Urinary bladder (tissue), 4 donors: ENCODE measurements at places on chromosomes 4 and X.

DNA sequence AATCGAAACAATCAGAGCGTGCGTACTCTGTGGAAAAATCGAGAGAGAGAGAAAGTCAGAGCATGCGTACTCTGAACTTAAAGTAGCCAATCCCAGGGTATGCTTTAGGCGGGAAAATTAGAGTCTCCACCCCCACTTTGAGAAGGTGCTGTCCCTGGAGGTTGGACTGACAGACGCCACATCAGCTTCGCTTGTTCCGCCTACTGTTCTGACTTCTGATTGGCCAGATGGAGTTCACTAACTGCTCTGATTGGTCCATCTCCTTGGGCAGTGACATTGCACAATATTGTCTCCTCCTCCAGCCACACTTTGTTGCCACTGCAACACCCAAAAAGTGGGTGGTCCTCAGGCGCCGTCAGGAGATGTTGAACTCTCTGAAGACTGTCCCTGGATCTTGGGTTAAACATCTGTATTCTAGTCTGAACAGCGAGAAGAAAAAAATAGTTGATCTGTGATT lies at the start of gene SSX5:
Gene SSX5 (minus strand): TSS at position 51 of the 457 bp plus-strand sequence. CDS start 1,437 bp downstream, outside the sequence.
- DNase-seq, result no peak

GRCh38 chrX:13009844-13010243 lies 34.6 kb downstream of the FAM9C start:
- DNase-seq, result no peak

DNA sequence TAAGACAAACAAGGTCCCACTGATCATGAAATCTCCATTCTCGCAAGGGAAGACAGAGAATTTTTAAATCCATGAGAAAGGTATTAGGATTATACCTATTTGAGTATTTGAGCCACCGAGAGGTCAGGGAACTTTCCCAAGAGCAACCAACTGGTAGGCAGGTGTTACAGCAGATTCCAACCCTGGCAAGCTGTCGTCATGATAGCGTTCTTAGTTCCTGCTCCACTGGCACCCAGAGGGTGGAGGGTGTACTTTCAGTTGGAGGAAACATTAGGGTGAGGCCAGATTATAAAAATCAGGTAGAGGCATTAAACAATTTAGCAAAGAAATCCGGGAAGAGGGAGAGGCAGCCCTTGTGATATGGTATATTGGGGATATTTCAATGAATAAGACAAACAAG lies 23.3 kb downstream of the COQ2 start:
- no peak for DNase-seq

- peak; percentile 49 for DNase-seq
These were observed 99.5 kb downstream of the COX18 start for GRCh38 chr4:72969976-72970375.

- DNase-seq, result no peak
These were observed 304.5 kb downstream of the CBLL2 start for GRCh38 chrX:22577181-22577580.

GRCh38 chrX:136679531-136679930 lies 31.6 kb downstream of the CD40LG start:
- no peak for DNase-seq

DNA sequence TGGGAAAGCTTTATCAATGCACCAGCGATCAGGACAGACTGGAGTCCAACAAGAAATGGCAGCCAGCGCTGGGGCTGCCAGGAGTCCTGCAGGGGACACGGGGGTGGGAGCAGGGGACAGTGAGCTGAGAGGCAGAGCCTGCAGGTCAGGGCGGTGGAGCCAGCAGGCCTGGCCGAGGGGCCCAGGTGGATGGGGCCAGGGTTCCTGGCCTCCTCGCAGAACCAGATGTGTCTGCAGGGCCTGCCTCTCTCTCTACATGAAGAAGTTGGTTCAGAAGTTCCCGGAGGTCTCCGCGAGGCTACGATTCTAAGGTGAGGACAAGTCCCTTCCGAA lies 63.6 kb downstream of the CPZ start:
- DNase-seq, result no peak

- no peak for DNase-seq
These were observed at the start of gene POU4F2 for GRCh38 chr4:146638786-146639505. TSS of gene POU4F2 (plus strand) at chr4:146638893. CDS start at chr4:146639141, 248 bp downstream.

DNA sequence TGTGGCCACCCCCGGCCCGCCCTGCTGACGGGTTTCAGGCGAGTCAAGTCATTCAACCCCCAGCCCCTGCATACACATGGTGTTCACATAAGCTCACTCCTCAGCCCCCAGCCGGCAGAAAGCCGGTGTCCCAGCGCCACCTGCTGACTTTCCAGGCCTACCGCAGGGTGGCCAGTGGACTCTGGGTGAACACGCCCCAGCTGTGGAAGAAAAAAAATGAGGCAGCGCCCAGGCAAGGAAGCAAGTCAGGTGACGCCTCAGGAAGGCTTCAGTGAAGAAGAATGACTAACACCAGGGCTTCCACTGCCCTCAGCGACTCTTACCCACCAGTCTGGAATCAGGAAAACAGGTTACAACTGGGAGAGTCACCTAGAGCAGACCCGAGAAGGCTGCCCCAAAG lies 15.8 kb downstream of the BCAP31 start:
- no peak for DNase-seq

DNA sequence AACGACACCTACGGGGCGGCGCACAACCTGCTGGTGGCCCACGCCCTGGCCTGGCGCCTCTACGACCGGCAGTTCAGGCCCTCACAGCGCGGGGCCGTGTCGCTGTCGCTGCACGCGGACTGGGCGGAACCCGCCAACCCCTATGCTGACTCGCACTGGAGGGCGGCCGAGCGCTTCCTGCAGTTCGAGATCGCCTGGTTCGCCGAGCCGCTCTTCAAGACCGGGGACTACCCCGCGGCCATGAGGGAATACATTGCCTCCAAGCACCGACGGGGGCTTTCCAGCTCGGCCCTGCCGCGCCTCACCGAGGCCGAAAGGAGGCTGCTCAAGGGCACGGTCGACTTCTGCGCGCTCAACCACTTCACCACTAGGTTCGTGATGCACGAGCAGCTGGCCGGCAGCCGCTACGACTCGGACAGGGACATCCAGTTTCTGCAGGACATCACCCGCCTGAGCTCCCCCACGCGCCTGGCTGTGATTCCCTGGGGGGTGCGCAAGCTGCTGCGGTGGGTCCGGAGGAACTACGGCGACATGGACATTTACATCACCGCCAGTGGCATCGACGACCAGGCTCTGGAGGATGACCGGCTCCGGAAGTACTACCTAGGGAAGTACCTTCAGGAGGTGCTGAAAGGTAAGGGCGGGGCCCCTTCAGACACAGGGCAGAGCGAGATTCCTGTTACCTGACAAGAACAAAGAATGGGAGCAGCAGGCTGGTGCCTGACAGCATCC lies 11.7 kb downstream of the RPL9 start:
- no peak for DNase-seq

- DNase-seq, result no peak
These were observed 23.8 kb upstream of the ARHGAP10 start for GRCh38 chr4:147707892-147708672.

DNA sequence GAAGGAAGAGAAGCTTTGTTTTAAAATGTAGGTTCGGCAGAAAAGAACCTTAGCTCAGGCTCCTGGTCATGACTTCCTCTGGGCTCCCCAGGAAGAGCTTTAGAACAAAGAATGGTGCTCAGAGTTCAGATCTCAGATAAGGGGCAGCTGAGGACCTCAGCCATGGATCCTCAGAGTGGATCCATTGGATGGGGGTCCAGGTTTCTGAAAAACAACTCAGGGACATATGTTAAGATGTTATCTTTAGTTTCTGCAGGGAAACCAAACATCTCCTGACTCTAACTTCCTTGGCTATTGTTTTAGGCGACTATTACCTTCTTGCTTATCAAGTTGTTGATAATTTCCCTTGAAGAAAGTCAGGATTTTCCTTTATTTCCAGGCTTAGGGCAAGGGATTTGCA lies 5.4 kb downstream of the EVC start:
- no peak for DNase-seq

DNA sequence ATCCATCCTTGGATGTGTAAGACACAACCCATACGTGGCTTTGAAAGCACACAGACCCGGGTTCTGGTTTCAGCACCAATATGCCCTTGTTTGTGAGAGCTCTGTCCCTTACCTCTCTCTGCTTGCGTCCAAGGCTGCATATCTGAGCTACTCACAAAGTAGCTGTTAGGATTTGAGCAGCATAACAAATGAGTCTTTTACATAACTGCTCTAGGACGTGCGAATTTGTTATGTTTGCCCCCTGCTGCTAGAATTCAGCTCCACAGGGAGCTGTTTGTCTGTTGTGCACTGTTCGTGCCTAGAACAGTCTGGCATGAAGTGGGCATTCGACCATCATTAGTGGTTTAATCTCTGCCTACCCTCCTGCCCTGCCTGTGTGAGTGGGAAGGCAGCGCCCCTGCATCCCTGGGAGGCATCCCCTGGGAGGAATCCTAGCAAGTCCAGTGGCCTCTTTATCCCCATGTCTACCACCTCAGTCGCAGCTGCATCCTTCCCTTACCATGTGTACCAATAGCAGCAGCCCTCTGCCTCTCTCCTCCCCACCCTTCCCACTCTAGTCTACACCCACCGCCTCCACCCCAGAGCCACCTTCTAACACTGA lies 42.1 kb downstream of the SLC2A9 start:
- DNase-seq, result no peak

DNA sequence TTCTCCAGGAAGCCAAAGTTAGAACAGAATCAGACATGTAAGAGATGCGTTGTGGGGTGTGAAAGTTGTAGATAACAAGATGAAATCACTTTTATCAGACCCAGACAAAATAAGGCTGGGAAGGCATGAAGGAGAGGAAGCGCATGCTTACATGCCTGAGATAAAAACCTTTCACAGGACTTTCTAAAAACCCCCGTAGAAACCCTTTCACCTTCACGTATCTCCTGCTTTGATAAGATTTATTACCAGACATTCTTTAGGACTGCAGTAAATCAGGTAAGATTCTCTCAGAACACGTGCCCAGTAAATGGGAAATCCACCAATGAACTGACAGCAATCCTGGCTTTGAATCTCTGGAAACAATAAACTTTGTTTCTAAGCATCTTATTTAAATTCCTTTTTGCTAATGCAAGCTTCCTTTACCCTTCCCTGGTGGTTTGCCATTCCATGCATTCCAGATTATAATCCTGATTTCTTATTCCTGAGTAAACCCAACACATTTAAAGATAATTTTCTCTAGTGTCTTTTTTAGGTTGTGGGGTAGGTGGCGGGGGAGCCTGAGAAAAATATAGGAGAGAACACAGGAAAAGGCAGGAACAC lies 254.6 kb upstream of the LDB2 start:
- DNase-seq, result no peak

GRCh38 chr4:1400831-1401408 lies 5.3 kb downstream of the NKX1-1 start:
- DNase-seq, result no peak

GRCh38 chrX:69222103-69223090 lies 57.1 kb upstream of the PJA1 start:
- peak; percentile 50 for DNase-seq

- DNase-seq, result no peak
These were observed 34.2 kb upstream of the TBC1D14 start for GRCh38 chr4:6875431-6875831.

GRCh38 chrX:103249805-103250204 lies 5.2 kb downstream of the TCEAL8 start:
- no peak for DNase-seq

GRCh38 chr4:136558940-136559494 lies 973.3 kb downstream of the PCDH18 start:
- DNase-seq, result no peak

GRCh38 chr4:72900952-72901351 lies 168.6 kb downstream of the COX18 start:
- DNase-seq, result no peak

DNA sequence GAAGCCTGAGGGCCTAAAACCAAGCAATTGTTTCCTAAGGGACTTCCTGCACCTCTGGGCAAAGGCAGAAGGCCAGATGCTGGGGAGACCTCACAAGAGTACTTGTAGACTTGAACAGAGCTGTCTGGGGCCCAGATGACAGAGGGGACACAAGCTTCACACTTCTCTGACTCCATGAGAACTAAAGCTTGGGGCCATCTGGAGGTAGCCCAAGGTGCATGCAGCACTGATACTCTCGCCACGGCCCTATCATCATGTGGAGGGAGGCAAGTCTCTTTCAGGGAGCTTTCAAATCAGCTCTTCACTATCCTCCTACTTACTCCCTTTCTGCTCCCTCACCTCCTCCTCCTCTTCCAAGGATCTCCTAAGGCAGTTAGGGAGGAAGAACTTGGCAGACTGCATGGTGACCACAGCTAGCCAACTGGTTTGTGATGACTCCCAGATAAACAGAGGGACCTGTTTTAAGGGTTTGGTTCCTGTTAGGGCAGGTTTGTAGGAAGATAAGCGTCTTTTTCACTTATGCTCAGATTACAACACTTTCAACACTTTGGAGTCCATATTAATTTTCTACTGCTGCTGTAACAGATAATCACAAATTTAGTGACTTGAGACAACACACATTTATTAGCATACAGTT lies 23.8 kb downstream of the MSL3 start:
- no peak for DNase-seq

DNA sequence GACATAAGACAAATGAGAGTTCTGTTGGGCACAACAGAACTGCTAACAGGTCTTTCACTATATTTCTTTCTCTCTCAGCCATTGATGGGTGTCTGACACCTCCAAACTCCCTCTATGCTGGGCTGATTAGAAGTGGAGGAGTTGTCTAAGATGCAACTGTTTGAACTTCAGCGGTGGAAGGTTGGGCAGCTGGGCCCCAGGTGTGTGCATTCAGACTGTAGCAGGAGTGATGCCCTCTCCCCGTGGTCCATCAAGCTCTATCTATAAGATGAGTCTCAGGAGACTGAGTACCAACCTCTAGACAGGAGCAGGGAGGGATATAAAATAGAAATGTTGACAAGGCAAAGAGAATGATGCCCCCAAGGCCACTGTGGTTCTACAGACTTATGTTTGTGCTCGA lies 28.2 kb upstream of the CHRNA9 start:
- DNase-seq, result no peak

- DNase-seq, result no peak
These were observed 23.0 kb upstream of the CLDN24 start for GRCh38 chr4:183345261-183345660.

DNA sequence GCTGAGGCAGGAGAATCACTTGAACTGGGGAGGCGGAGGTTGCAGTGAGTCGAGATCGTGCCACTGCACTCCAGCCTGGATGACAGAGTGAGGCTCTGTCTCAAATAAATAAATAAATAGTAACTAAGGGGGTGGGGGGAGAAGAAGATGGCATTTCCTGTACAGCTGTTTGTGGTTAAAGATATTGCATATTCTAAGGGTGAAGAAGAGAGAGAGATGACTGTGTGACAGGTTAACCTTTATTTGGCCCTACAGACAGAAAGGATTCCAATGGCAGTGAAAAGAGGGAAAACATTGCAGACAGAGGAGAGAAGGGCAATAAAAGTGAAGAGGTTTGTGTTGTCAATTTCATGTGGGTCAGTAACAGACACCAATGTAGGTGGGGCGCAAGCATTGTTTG lies 9.4 kb downstream of the TASL start:
- no peak for DNase-seq

DNA sequence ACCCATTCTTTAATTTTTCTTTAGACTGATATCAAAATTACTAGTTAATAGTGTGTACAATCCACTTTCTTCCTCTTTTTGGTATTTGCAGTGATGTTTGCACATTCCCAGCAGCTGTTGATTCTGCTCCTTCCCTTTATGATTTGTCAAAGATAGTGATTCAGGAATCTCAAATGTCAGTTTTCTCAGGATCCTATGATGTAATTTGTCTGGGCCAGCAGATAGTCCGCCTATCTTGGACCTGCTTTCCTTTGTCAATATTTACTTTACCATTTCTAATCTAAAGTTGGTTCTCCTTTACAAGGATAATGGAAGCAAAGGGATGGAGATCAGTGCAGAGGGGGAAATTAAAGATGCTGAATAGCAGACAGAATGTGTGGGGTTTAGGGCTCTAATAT lies 122.1 kb downstream of the REELD1 start:
- no peak for DNase-seq
